ENCODE measurements at places on chromosomes 16 and 17. TPM values are rescaled to one million over a fixed set of nuclear protein-coding genes. Genes with fewer than 3 reads are reported as not detected.

- H3K4me3 ChIP-seq: peak overlapping the region; percentile 33
- no peak for DNase-seq
- H3K27me3 ChIP-seq: peaks cover 17% of the 10 kb centered on the region
- no peak overlapping the region for H3K27ac ChIP-seq
- H3K4me1 ChIP-seq: peaks cover 11% of the 10 kb centered on the region
- H3K36me3 ChIP-seq: no peaks in the 10 kb centered on the region
Observed at GRCh38 chr17:72591289-72592241, 470.7 kb downstream of the SOX9 start.

DNA sequence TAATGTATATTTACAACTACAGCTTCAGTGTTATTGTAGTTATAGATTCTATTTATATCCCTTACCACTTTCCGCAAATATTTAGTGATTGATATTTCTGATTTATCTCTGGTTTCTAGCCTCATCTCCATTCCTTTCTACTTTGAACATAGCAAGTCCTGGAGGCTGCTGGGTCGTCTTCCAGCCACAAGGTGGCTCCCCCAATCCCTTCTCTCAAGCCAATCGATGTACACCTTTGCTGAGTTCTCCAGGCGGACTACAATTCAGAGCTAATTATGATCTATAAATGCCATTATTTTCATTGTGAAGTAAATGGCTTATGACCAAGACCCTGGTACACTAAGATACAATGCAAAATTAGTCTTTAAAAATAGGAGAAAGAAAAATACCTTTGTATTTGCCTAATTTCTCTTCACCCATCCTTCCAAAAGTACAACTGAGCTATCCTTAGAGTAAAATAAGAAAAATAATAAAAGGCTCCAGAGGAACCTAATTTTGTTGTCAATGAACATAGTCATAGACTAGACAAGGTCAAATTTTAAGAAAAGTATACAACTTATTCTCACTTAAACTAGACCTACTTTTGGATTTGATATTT, 122.1 kb downstream of the SKAP1 start:
- no peak overlapping the region for H3K27ac ChIP-seq
- peaks cover 3% of the 10 kb centered on the region for H3K27me3 ChIP-seq
- H3K4me1 ChIP-seq: no peaks in the 10 kb centered on the region
- H3K4me3 ChIP-seq: no peak overlapping the region
- no peaks in the 10 kb centered on the region for H3K36me3 ChIP-seq

- no peak for DNase-seq
- H3K36me3 ChIP-seq: no peaks in the 10 kb centered on the region
Observed at GRCh38 chr17:74449306-74449705, 17.1 kb upstream of the CD300A start.

DNA sequence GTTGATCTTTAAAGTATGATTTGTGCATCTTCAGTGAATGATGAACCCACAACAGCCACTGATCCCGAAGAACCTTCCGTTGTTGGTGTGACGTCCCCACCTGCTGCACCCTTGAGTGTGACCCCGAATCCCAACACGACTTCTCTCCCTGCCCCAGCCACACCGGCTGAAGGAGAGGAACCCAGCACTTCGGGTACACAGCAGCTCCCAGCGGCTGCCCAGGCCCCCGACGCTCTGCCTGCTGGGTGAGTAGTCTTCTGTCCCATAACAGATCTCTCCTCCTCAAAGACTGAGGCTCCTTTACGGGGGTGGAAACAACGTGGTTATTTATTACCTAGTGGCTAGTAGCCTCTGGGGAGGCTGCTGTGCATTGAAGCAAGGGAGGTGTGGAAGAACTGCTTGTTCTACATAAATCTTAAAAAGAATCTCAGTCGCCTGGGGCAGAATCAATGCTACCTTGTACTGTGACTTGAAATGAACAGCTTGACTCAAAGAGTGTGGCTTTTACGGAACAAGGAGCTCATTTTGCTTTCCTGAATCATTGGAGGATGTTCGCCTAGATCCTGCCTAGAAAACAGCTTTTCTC, 63.0 kb upstream of the CLEC18A start:
- H3K36me3 ChIP-seq: no peaks in the 10 kb centered on the region
- no peak for DNase-seq
- no peaks in the 10 kb centered on the region for H3K27me3 ChIP-seq
- no peaks in the 10 kb centered on the region for H3K4me1 ChIP-seq

- H3K27me3 ChIP-seq: no peaks in the 10 kb centered on the region
- DNase-seq: no peak
- no peaks in the 10 kb centered on the region for H3K36me3 ChIP-seq
- no peak overlapping the region for H3K27ac ChIP-seq
Observed at GRCh38 chr17:3907483-3908216, 8.6 kb downstream of the P2RX1 start.

DNA sequence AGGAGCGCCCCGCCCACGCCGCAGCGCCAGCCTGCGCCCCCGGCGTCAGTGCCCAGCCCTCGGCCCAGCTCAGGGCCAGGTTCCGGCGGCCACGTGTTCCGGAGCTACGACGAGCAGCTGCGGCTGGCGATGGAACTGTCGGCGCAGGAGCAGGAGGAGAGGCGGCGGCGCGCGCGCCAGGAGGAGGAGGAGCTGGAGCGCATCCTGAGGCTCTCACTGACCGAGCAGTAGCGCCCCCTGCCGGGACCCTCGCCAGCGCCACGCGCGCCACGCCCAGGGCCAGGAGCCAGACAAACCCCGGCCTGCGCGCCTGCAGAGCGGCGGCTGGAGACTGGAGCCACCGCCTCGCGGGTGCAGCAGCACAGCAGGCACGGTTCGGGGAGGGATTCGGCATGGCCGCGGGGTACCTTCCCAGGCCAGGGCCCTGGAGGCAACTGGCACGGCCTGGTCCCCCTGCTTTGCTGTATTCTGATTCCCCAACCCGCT, 9.3 kb downstream of the CORO6 start:
- H3K4me1 ChIP-seq: peaks cover 40% of the 10 kb centered on the region
- H3K27ac ChIP-seq: no peak overlapping the region
- peaks cover 16% of the 10 kb centered on the region for H3K27me3 ChIP-seq
- peak; percentile 92 for DNase-seq
- H3K36me3 ChIP-seq: no peaks in the 10 kb centered on the region
- peak overlapping the region; percentile 31 for H3K4me3 ChIP-seq

GRCh38 chr17:78343543-78344201, 16.2 kb downstream of the SOCS3 start:
- no peak overlapping the region for H3K4me3 ChIP-seq
- no peaks in the 10 kb centered on the region for H3K27me3 ChIP-seq
- no peaks in the 10 kb centered on the region for H3K36me3 ChIP-seq
- no peaks in the 10 kb centered on the region for H3K4me1 ChIP-seq
- DNase-seq: no peak
- peak overlapping the region; percentile 74 for H3K27ac ChIP-seq

DNA sequence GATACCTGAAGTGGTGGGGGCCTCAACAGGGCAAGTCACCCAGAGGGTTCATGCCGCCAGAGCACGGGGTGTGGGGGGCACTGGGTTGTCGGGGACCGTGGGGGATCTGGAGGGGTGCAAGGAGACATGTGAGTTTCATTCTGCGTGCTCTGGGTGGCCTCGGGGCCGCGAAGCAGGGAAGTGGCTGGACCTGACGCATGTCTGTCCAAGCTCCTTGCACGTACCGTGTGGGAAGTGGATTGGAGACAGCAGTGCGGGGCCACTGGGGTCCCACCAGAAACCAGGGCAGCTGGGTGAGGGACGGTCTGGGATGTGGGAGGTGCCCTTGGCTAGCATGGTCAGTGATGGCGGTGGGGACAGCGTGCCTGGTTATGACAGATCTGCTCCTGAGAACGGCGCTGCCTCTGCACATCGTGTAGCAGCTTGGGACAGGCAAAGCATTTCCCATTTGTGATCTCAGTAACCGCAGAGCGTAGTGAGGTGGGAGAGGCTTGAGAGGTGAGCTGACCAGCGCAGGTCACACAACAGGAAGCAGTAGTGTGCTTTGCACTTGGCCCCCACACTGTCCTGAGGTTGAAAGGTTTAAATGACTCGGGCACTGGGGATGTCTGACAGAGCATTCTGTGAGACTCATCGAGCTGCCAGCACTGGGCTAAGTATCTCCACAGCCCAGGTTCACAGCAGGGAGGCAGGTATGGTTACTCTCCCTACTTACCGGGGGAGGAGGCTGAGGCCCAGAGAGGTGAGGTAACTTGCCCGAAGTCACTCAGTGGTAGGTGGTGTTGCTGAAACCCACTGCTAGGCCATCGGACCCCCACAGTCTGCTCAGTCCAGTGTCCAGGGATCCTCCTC, 114.4 kb downstream of the SOCS1 start:
- H3K4me3 ChIP-seq: no peak overlapping the region
- H3K36me3 ChIP-seq: peaks cover 2% of the 10 kb centered on the region

DNA sequence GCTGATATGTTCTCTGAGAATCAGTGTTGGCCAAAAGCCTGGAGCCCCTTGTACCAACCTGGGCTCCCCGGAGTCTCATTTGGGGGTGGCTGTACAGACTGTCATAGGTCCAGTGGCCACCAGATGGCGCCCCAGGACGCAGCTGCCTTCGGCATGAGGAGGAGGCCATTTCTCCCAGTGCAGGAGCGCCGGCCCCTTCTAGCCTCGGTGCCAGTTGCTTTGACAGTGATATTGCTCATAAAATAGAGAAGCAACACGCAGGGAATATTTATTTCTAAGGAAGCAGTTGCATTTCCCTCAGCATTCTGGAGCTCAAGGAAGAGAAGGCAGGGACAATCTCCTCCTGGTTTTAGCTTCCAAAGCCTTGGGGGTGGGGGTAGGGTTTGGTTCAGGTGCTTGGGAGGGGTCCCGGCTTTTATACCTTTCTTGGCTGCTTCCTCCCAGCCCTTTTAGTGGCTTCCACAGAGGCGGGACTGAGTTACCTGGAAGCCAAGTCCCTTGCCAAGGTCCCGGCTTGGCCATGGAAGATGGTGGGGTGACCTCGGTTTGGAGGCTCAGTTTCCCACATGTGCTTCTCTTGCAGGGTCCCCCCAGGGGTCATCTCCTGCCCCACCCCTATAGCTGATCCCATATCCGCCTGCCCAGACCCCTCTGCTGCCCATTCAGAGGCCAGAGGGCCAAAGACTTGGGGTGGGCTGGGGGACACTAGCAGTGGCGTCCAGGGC, 117.8 kb upstream of the CDC42EP4 start:
- no peak overlapping the region for H3K4me3 ChIP-seq
- no peaks in the 10 kb centered on the region for H3K4me1 ChIP-seq
- no peak overlapping the region for H3K27ac ChIP-seq
- peak; percentile 90 for DNase-seq

FOXC2 gene
- 0.20 TPM for total RNA-seq

ADORA2B gene
- total RNA-seq: 0.20 TPM

DNA sequence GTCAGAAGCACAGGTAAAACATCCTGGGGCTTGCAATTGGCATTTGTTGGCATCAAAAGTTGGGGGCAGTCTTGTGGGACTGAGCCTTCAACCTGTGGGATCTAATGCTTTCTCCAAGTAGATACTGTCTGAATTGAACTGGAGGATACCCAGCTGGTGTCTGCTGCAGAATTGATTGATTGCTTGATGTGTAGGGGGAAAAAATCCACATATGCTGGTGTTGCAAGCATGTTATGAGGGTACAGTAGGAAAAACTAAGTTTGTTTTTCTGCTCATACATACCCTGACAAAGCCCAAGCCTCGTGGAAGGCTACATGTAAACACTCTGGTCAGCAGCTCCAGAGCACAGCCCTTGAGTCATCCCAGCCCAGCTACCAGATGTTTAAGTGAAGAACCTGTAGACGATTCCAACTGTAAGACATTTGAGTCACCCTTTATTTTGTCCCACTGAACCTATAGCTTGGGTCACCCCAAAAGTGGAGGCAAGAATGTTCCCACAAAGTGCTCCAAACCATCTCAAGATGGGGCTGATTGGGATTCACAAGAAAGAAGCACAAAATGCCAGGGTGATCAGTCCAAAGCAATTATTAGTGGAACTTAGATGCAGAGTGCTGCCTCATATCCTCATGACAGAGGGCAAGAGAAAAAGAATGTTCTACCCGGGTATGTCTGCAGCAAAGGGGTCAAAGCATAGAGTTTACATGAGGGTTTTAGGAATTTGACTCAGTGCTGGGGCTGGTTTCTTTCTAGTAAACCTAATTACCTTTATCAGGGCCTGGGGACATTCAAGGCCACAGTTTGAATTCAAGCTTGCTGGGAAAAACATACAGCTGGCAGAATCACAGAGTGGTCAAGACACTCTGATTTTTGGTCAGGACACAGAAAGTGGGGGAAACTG, 9.6 kb upstream of the APPBP2 start:
- no peaks in the 10 kb centered on the region for H3K4me1 ChIP-seq
- no peak overlapping the region for H3K27ac ChIP-seq
- DNase-seq: no peak
- H3K36me3 ChIP-seq: no peaks in the 10 kb centered on the region
- H3K27me3 ChIP-seq: no peaks in the 10 kb centered on the region

GRCh38 chr16:89119661-89120141, 26.0 kb downstream of the ACSF3 start:
- H3K4me1 ChIP-seq: no peaks in the 10 kb centered on the region
- H3K27me3 ChIP-seq: no peaks in the 10 kb centered on the region
- no peak overlapping the region for H3K27ac ChIP-seq
- no peaks in the 10 kb centered on the region for H3K36me3 ChIP-seq
- DNase-seq: peak; percentile 23

TP53TG3B gene
- total RNA-seq: not detected

- no peak for DNase-seq
- H3K36me3 ChIP-seq: no peaks in the 10 kb centered on the region
- no peak overlapping the region for H3K4me3 ChIP-seq
- H3K4me1 ChIP-seq: peaks cover 98% of the 10 kb centered on the region
- no peaks in the 10 kb centered on the region for H3K27me3 ChIP-seq
Observed at GRCh38 chr16:27321013-27321915, 7.5 kb downstream of the IL4R start.

DNA sequence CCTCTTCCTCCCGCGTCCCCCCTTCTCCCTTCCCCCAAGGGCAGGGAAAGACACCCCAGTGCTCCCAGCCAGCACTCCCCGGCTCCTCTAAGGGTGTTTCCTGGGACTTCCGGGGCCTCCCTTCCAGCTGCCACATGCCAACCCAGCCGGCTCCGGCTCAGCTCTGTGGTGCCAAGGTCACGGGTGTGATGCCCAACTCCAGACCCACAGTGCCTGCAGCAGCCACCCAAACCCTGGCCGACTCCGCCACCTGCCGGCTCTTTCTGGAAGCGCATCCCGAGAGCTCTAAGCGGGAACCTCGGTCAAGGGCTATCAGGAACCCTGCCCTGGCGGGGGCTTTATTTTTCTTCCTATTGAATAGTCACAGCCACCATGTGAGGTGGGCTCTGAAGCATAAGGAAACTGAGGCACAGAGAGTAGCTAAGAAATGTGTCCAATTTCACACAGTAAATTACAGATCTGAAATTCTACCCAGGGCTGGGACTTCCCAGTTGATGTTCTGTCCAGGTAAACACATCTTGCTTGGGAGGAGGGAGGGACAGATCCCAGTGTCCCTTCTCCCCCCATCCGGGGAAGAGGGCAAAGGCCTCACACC, 3.3 kb upstream of the PPP1R1B start:
- H3K4me3 ChIP-seq: no peak overlapping the region
- no peaks in the 10 kb centered on the region for H3K4me1 ChIP-seq
- peak; percentile 91 for DNase-seq
- no peaks in the 10 kb centered on the region for H3K36me3 ChIP-seq
